ENCODE measurements at places on chromosomes 4 and X. TPM values are rescaled to one million over a fixed set of nuclear protein-coding genes. Genes with fewer than 3 reads are reported as not detected.

The RIPPLY1 gene
- polyA plus RNA-seq = not detected

The IQSEC2 gene
- 0.89 TPM for polyA plus RNA-seq

The DYNLT3 gene
- 30.5 TPM for polyA plus RNA-seq

The DIAPH2 gene
- 10.3 TPM for polyA plus RNA-seq

The TMLHE gene
- 25.4 TPM for polyA plus RNA-seq

GRCh38 chr4:154189346-154189745 is 302.3 kb downstream of the DCHS2 start:
- H3K27me3 ChIP-seq = peaks cover 9% of the 10 kb centered on the region
- no peak for DNase-seq
- no peak overlapping the region for H3K4me3 ChIP-seq
- H3K4me1 ChIP-seq = no peaks in the 10 kb centered on the region
- H3K27ac ChIP-seq = no peak overlapping the region

DNA sequence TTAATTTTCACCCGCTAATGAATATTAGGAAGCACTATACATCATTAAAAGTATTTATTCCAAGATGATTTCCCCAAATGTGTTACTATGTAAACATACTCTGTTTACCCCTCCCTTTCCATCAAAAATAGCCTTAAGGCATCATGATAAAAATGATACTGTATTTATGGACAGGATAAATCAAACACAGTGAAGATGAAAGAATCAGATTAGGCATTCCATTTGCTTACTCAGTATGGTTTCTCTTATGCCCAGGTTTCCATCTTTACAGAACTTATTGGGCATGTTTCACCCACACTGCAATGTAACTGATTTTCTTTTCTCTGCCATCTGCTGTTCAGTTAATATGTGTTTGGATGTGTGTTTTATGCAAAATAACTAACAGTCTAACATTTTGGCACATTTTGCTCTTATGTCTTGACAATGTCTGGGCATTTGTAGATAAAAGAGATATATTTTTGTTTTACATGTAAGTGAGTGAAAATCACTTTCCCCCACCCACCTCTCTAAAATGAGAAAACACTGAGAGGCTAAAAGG is 445.2 kb downstream of the RPA4 start:
- H3K4me3 ChIP-seq = no peak overlapping the region
- H3K27ac ChIP-seq = no peak overlapping the region
- H3K4me1 ChIP-seq = no peaks in the 10 kb centered on the region
- no peak for DNase-seq

DNA sequence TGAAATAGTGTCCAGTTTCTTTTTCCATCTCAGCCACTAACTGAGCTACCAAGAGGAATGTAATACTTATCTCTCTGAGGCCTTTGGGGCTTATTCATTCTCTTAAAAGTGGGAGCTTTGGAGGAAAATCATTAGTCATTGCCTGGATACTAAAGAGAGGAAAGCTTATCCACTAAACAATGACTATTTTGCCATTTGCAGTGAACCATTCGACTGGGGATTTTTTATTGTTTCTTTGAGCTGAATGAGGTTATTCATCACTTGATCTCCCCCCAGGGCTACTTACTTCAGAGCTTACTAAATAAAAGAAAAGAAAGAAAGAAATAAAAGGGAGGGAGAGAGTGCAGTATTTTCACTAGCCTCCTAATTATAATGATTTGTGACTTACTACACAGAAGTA is 1329.5 kb upstream of the TENM3 start:
- H3K27me3 ChIP-seq = no peaks in the 10 kb centered on the region
- DNase-seq = no peak
- H3K36me3 ChIP-seq = no peaks in the 10 kb centered on the region

DNA sequence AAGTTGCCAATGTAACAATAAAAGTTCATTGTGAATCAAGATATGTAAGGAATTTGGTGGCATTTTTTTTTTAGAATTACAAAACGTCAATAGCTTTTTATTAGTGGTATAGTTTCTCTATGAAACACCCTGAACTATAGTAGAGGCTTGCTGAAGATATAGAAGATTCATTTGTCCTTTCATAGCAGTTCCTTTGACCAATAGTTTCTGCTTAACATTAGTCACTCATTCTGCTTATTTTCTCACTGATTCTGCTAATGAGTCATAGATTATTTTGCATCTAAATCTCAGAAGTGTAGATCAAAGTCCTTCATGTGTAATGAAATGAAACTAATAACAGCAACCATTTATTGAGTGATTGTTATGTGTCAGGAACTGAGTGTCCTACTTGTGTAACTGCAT is 205.0 kb upstream of the TET2 start:
- no peak overlapping the region for H3K4me3 ChIP-seq
- no peaks in the 10 kb centered on the region for H3K4me1 ChIP-seq
- no peak for DNase-seq
- H3K27me3 ChIP-seq = no peaks in the 10 kb centered on the region
- H3K27ac ChIP-seq = no peak overlapping the region

- no peaks in the 10 kb centered on the region for H3K27me3 ChIP-seq
- no peaks in the 10 kb centered on the region for H3K4me1 ChIP-seq
- no peak for DNase-seq
- H3K27ac ChIP-seq = no peak overlapping the region
- H3K4me3 ChIP-seq = no peak overlapping the region
- no peaks in the 10 kb centered on the region for H3K36me3 ChIP-seq
Measured at GRCh38 chrX:103780336-103781061, 3.9 kb downstream of the PLP1 start.

GRCh38 chr4:149933883-149934282 is 118.2 kb upstream of the IQCM start:
- H3K27me3 ChIP-seq = peaks cover 6% of the 10 kb centered on the region
- DNase-seq = no peak
- no peaks in the 10 kb centered on the region for H3K4me1 ChIP-seq
- H3K27ac ChIP-seq = no peak overlapping the region
- H3K4me3 ChIP-seq = no peak overlapping the region

GRCh38 chrX:68571292-68571609 is 72.4 kb downstream of the YIPF6 start:
- no peaks in the 10 kb centered on the region for H3K36me3 ChIP-seq
- H3K27me3 ChIP-seq = no peaks in the 10 kb centered on the region
- no peaks in the 10 kb centered on the region for H3K4me1 ChIP-seq

GRCh38 chr4:133130171-133130570 is 18.9 kb upstream of the PCDH10 start:
- H3K4me1 ChIP-seq = no peaks in the 10 kb centered on the region
- no peaks in the 10 kb centered on the region for H3K36me3 ChIP-seq

DNA sequence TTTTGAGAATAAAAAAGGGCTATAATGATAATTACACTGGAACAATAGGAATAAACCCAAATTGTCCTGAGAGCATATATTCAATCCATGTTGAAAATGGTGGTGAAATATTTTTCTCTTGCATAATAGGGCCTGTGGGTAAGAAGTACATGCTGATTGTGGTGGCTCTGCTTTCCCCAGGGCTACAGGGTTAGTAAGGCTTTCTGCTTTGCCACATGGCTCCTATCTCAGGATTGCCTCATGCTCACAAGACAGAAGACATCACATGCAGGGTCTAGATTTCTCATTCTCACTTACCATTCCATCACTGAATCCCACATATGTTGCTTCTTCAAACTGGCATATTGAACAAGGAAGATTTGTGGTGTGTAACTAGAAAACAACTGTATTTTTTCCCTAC is 12.4 kb upstream of the VEGFC start:
- no peaks in the 10 kb centered on the region for H3K27me3 ChIP-seq
- no peak overlapping the region for H3K4me3 ChIP-seq
- peaks cover 12% of the 10 kb centered on the region for H3K36me3 ChIP-seq
- no peaks in the 10 kb centered on the region for H3K4me1 ChIP-seq
- no peak overlapping the region for H3K27ac ChIP-seq
